ENCODE measurements at places on chromosomes 5 and 9.

- DNase-seq, result no peak
Observed at GRCh38 chr5:123012321-123012720, 24.2 kb downstream of the PPIC start.

DNA sequence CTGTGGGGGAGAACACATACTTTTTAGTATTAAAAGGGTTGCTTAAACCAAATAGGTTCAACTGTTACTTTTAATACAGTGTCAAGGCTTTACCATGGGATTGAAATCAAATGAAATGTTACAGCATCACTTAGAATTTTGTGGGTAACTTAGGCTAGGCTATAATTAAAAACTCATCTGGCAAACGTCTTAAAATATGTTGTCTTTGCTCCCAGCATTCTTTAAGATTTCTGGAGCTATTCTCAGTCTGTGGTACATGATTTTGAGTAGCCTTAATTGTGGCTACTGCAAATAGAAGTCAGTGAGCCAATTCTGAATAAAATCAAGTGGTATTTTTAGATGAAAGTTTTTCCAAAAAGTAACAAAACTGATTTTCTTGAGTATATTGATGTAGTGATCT, 30.7 kb downstream of the UHRF2 start:
- no peak for DNase-seq

GRCh38 chr5:95533106-95533505, 21.7 kb downstream of the SKIC3 start:
- DNase-seq, result no peak

- no peak for DNase-seq
Observed at GRCh38 chr9:130868230-130868629, 28.4 kb downstream of the QRFP start.

All from CD14-positive monocyte (primary cell).